ENCODE measurements at places on chromosomes 7 and 10. TPM values are rescaled to one million over a fixed set of nuclear protein-coding genes. Genes with fewer than 3 reads are reported as not detected.

The GHRHR gene
- total RNA-seq, result not detected

The STRIP2 gene
- 9.6 TPM for total RNA-seq

The LBX1 gene
- total RNA-seq, result not detected

The UFSP1 gene
- 7.9 TPM for total RNA-seq

The SRI gene
- total RNA-seq, result 131 TPM

The KIN gene
- 5.9 TPM for total RNA-seq

The EGFR gene
- 358 TPM for total RNA-seq

The FIS1 gene
- 109 TPM for total RNA-seq
